ENCODE measurements at places on chromosomes 12 and 14.
A peak's percentile ranks its signal among the peaks of the same experiment; 100 is the strongest.

- no peak for DNase-seq
Observed at GRCh38 chr12:15706010-15706676, 83.0 kb downstream of the EPS8 start.

GRCh38 chr12:130764475-130765185 is 48.5 kb upstream of the RIMBP2 start:
- no peak for DNase-seq

- DNase-seq = peak; percentile 80
Observed at GRCh38 chr12:4215229-4216186, 58.1 kb upstream of the CCND2 start.

DNA sequence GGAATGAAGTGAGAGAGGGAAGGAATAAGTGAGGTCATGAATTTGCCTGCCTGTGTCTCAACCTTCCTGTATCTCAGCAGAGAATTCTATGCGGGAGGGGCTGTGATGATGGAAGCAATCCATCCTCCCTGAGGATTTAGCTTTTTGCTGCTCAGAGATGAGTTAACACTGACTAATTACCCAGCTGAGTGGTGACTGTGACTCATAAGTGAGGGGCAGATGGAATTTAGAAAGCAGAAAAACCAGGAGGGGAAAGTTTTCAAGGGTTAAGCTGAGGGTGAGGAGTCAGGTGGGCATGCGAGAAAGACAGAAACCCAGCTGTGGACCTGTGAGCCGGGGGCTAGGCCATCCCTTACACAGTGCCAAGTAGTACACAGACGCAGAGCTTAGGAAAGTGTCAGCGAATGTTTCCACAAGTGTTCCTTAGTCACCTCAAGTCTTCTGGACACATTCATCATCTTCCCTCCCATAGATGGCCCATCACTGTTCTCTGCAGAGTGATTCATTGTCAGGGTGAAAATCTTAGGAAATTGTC is 277.9 kb downstream of the IPO8 start:
- no peak for DNase-seq

DNA sequence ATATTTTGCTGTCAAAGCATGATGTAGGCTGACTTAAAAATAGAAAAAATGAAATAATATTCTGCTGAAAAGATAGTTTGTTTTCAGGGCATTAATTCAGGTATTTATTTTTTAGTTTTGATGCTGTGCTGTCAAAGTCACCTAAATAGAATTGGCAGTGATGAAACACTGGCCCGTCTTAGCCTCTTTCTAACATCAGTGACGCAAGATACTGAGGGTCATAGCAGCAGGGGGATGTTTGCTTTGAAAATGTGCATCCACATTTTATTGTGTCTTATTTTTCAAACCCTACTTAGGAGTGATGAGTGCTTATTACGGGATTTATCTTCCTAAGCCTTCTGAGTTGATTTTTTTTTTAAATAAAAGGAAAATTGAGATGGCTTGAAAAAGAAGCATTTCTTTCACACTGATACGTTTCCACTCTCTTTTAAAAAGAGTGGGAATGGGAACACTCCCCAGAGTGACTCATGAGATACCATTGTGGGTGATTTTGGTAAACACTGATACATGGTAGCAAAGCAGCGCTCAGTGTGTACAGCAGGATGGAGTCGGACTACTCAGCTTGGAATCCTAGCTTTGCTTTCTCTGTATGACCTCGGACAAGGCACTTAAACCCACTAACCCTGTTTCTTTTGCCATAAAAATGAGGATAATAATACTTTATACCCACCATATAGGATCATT is 290.8 kb downstream of the ERC1 start:
- no peak for DNase-seq

GRCh38 chr12:120955232-120955631 is 23.1 kb upstream of the HNF1A start:
- no peak for DNase-seq

- no peak for DNase-seq
Observed at GRCh38 chr14:93832665-93833064, 44.4 kb upstream of the PRIMA1 start.

- no peak for DNase-seq
Observed at GRCh38 chr14:42523666-42524065, 917.0 kb downstream of the LRFN5 start.

GRCh38 chr12:29863665-29864064 is 79.9 kb upstream of the TMTC1 start:
- DNase-seq = no peak

- peak; percentile 64 for DNase-seq
Observed at GRCh38 chr14:76953311-76953945, 75.1 kb downstream of the IRF2BPL start.

DNA sequence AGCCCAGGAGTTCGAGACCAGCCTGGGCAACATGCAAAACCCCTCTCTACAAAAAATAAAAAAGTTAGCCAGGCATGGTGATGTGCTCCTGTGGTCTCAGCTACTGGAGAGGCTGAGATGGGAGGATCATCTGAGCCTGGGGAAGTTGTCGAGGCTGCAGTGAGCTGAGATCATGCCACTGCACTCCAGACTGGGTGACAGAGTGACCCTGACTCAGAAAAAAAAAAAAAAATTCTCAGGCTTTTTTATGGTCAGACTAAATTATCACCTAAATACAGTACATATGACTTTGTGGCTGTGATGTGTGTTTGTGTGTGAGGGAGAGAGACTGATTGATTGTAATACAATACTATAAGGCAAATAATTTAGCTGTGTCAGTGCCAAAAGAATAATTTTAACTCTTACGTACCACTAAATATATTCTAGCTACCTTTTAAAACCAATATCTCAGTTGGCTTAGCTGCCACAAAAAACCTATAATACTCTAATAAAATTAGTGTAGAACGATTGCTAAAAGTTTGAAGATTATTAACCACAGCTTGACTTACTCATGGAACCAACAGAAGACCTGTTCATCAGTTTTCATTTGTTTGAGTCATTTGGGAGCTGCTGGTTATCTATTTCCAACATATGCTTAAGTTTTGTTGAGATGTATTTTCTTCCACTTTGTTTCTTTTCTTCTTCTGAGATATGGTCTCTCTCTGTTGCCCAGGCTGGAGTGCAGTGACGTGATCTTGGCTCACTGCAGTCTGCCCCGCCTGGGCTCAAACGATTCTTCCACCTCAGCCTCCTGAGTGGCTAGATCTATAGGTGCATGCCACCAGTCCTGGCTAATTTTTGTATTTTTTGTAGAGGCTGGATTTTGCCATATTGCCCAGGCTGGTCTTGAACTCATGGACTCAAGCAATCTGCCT is 58.0 kb downstream of the DIP2B start:
- no peak for DNase-seq

Data from CD4-positive, alpha-beta T cell treated with Interleukin-1 beta for 1 hour (primary cell).